Peyer's patch (tissue), 4 donors: ENCODE measurements at places on chromosomes 16 and 17. TPM values are rescaled to one million over a fixed set of nuclear protein-coding genes. Genes with fewer than 3 reads are reported as not detected.

DNA sequence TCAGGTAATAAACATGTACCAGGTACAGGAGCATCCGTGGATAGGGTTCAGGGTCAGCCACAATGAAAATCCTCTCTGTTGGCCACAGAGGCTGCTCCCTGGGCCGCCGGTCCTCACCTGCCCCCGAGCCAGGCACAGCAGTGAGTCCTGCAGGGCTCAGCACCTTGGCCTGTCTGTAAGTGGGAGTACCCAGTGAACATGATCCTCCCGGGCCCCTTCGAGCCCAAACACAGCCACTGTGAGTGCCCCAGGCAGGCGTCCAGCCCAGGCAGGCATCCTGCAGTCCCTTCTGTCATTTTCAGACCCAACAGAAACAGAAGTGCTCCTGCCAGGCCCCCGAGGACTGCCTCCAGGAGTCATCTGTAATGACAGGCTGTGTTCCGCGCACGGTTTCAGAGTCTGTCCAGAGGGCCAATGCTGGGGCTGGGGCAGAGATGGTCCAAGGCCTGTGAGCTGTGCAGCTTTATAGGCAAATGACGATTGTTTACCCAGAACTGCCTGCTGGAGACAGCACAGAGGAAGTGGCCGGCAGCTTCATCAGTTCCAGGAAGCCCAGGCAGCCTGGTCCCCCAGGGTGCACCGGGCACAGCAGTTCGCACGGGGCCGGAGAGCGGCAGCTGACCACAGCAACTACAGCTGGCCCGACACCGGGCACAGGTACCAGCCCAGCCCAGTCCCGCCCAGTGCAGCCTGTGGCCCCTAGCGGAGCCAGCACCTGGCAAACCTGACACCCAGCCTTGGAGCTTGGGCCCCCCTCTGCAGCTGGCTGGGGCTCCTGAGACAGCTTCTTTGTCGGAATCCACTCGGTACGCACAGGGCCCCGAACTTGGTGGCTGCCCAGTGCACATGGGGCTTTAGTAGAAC, 13.2 kb downstream of the SLC7A5 start:
- peak; percentile 93 for DNase-seq

NIP7 gene
- total RNA-seq = 9.3 TPM

LAT gene
- 16.6 TPM for total RNA-seq

SRR gene
- total RNA-seq = 27.2 TPM

- no peak for DNase-seq
Measured at GRCh38 chr16:48124266-48124665, 31.5 kb downstream of the ABCC12 start.

LRRC37A gene
- 3.6 TPM for total RNA-seq

DNA sequence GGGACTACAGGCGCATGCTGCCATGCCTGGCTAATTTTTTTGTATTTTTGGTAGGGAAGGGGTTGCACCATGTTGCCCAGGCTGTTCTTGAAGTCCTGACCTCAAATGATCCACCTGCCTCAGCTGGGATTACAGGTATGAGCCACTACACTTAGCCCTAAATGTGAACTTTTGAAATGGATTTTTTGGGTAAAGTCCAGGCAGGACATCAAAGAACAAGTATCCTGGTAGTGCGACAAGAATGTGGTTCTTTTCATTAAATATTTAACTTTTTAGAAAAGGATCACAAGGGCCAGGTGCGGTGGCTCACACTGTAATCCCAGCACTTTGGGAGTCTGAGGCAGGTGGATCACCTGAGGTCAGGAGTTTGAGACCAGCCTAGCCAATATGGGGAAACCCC, 15.3 kb upstream of the NBR1 start:
- no peak for DNase-seq

MON1B gene
- 59.4 TPM for total RNA-seq

DNA sequence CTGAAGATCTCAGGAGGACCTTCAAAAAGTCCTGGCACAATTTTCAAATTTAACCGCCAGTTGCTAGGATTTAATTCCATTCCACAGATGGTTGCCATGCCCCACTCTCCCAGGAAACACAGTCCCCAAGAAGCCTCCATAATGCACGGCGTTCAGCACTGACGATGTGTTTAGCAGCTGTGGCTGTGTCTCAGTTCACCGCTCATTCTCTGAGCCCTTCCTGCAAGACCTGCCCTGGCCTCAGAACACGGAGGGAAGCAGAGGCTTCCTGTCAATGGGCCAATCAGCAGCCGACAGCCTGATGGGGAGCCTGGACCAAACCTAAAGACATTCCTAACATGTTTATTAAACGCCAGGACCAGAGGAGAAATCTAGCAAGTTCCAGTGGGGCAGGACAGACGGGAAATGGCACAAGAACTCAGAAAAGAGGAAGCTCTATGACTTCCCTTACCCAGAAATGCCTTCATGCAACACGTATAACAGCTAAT, 4.9 kb downstream of the MYLK3 start:
- peak; percentile 50 for DNase-seq

OTOA gene
- not detected for total RNA-seq

HASPIN gene
- not detected for total RNA-seq

- no peak for DNase-seq
Measured at GRCh38 chr16:67845291-67846062, 1.3 kb upstream of the NUTF2 start.

DNA sequence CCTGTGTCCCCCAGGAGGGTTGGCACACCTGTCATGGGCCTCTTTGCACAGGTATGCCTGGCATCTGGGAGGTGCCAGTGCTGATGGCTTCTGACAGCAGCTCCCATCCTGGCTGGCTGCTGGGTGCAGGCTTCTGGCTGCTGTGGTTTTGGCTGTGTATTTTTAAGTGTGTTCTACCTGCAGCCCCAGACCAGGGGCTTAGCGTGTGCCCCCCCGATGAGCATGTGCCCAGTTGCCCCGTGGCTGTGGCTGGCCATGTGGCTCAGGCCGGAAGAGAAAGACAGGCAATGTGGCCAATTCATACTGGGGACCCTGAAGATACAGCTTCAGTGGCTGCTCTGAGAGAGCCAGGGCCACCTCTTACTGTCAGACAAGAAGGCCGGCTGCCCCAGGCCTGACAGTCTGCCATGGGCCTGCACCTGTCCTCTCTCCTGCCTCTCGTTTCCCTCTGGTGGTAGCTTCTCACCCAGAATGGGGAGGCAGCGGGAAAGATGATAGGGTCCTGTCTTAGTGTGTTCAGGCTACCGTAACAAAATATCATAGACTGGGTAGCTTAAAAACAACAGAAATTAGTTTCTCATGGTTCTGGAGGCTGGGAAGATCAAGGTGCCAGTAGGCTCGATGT, 37.6 kb upstream of the LGALS9 start:
- DNase-seq = no peak

DNA sequence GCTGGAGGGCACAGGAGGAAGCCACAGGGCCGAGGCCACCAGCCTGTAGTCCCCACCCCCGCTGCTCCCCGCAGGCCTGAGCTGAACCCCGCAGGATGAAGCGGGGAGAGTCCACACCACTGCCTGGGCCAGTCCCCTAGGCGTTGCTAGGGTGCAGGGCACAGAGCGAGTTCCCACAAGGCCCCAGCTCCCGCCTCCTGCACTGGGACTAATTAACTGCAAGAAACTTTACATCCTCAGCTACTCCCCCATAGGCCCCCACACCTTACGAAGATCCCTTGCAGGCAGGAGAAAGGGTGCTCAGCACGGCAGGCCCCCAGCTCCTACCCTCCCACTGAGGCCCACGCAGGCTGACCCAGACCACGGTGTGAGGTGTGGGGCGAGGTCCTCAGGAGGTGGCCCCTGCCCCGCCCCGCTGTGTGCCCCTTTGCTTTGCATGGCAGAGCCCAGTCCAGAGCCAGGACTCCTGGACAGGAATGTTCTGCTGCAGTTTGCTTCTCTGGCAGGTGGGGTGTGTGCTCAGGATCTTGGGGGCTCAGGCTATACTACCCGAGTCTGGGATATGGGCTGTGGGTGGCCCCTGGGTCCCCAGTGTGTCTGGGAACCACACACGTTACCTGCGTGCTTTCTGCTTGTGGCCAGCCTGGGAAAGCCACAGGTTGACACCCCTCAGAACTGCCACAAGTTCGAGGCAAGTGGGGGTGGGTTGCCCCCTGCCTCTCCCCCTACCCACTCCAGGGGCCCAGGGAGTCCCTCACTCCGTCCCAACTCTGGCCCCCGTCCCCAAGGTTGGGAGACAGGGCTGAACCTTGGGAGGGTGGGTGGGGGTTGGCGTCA, 1.2 kb downstream of the GNG13 start:
- no peak for DNase-seq

- DNase-seq = no peak
Measured at GRCh38 chr16:51538707-51539498, 387.8 kb upstream of the SALL1 start.

DNA sequence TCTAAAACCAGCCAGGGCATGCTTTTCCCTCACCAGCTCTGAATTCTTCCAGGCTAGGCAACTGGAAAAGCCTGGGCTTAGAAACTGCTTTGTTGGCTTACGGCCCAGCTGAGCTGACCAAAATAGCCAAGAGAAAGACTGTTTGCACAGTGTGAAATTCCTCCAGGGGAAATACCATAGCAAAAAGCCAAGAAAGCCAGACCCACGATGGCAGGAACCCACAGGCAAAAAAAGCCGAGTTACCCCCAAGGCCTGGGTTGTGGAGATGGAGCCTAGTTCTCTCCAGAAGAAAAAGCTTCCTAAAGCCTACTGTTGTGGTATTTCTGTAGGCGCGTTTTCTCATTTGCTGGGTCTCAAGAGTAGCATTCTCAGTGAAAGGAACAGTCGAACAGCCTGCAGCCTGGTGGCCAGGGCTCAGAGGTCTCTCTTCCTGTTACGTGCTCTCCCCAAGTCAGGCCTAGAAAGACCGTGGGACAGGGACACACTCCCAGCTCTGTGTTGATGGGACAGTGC, 9.2 kb downstream of the SP2 start:
- no peak for DNase-seq

DNA sequence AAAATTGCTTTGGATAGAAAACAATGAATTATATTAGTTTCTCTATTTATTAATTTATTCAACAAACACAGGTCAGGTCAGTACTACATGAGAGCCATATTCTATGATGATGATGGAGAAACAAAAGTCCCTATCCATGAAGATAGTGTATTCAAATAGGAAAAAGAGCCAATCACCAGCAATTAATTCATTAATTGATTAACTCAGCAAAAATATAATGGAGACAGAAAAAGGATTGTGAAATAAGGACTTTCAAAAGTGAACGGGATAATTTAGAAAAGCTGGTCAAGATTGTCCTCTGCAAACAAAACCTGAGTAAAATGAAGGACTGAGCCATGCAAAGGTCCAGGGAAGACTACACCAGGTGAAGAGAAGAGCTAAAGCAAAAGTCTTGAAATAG, 1517.7 kb upstream of the CDH8 start:
- no peak for DNase-seq

UTP18 gene
- total RNA-seq = 15.7 TPM

GRCh38 chr17:7745748-7746470, 28.4 kb downstream of the DNAH2 start:
- no peak for DNase-seq

DNA sequence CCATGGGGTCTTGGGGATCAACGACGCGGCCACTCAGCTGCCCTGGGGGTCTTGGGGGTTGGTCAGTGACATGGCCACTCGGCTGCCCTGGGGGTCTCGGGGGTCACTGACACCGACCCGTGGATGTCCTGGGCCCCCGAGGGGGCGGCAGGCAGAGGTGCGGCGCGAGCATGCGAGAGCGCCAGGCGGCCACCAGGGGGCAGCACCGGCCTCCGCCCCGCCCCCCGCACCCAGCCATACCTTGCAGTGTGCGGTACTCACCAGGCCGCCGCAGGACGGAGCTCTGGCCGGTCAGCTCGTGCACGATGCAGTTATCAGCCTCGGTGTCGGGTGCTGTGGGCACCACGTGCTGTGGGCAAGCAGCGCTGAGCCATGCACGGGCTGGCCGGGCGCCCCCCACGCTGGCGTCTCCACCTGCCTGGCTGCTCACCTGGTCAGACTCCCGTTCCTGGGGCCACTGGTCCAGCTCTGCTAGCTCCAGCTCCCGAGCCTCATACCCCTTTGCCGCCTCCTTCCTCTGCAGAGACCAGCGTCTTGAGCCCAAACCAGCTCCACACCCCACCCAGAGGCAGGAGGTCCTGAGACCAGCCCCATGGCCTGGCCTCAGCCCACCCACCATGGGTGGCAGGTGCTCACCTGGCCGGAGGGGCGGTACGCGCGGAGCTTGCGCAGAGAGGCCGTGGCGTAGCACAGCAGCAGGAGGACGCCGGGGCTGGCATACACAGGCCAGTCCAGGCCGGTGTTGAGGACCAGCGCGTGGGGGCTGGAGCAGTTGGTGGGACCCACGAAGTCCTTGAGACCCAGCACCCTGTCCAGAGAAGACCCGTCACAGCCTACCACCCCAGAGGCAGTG, 31.2 kb downstream of the CTU2 start:
- DNase-seq = peak; percentile 74

DNA sequence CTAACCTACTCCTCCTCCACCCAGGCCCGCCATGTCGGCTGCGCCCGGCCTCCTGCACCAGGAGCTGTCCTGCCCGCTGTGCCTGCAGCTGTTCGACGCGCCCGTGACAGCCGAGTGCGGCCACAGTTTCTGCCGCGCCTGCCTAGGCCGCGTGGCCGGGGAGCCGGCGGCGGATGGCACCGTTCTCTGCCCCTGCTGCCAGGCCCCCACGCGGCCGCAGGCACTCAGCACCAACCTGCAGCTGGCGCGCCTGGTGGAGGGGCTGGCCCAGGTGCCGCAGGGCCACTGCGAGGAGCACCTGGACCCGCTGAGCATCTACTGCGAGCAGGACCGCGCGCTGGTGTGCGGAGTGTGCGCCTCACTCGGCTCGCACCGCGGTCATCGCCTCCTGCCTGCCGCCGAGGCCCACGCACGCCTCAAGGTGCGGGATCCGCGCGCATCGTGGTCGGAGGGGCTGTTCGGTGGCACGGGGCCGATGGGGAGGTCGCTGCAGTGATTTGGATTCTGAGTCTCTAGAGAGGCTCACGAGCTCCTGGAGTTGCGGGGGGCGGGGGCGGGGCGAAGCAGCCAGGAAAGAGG, 878 bp downstream of the TRIM72 start:
- DNase-seq = no peak

- no peak for DNase-seq
Measured at GRCh38 chr17:34366010-34366409, 3.0 kb upstream of the CCL1 start.
